Mesothelial cell of epicardium (in vitro differentiated cells): ENCODE measurements at places on chromosomes 7 and 10.

- no peak for DNase-seq
Observed at GRCh38 chr10:6766131-6766801, 186.2 kb upstream of the PRKCQ start.

GRCh38 chr7:4738711-4739527 lies 36.5 kb upstream of the AP5Z1 start:
- DNase-seq, result no peak

DNA sequence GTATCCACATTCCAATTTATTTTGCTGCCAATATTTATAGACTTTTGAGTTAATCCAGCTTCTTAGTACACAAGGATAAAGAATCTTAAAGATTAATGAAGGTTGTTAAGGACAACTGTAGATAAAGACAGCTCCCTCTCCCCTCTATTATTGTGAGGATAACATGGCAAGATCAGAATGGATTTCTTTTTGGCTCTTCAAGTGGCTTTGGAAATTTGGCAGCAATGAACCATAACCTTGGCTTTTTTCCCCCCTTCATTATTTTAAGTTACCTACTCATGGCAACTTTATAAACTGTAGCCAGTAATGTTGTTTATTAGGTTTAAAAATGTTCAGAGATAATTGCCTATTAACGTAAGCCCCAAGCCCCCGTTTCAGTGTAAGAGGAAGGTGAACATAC lies 131.1 kb upstream of the SLC26A5 start:
- no peak for DNase-seq

- no peak for DNase-seq
Observed at GRCh38 chr10:17665747-17666146, 21.8 kb downstream of the STAM start.

DNA sequence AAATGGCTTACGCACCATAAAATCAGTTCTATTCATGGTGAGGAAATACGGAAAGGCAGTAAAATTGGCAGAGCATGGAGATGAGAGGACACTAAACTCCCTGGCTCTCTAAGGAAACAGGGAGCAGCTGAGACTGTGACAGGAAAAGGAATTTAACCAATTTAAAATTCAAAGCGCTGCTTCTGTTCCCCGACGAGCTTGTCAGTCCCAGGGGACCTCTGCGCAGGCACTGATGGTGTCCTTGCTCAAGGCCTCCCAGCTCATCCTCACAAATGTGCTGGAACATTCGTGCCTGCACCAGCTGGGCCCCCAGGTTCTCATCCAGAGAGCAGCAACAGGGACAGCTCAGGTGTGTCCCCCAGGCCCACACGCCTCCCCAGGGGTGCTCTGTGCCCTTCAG lies 101.4 kb downstream of the MAD1L1 start:
- DNase-seq, result no peak

DNA sequence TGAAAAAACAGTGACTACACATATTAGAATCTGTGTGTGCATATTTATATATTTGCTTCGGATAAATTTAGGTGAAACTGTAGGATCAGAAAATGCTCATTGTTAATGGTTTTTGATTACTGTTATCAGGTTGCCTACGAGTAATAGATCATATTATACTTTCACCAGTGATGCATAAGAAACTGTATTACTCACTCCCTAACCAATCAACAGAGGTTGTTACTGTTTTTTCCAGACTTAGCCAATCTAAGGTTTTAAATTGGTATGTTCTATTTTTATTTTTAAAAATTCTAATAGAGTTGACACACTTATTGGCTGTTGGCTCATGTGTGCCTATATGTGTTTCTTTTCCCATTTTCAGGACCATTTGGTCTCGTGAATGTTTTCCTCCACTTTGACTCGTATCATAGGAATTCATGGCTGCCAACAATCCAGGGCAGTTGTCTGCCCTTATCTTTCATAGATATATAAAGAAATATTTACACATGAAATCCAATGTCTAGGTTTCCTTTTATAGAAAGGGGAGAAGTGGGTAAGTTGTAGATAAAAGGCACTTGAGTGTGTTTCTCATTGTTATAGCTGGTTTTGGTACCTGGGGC lies 59.2 kb downstream of the ANLN start:
- DNase-seq, result no peak

DNA sequence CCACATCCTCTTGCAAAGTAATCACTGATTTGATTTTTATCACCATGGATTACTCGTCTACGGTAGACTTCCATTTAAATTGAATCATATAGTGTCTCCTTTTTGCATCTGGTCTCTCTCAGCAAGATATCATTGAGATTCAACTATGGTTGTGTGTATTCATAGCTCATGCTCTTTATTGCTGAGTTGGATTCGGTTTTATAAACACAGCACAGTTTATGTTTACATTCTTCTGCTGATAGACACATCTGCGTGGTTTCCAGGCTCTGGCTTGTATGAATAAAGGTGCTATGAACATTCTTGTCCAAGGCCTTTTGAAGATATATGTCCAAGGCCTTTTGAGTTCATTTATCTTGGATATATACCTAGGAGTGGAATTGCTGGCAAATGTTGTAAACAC lies 356.5 kb upstream of the CELF2 start:
- DNase-seq, result no peak

DNA sequence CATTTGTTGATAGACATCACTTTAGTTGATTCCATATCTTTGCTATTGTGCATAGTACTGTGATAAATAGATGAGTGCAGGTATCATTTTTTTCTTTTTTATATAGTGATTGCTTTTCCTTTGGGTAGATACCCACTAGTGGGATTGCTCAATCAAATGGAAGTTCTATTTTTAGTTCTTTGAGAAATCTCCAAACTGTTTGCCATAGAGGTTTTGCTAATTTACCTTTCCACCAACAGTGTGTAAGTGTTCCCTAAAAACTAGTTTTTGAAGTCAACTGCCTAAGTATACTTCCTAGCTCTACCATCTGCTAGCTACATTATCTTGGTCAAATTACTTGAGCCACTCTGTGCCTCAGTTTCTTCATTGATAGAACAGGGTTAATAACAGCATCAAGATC lies 31.5 kb upstream of the RSBN1L start:
- no peak for DNase-seq

- DNase-seq, result no peak
Observed at GRCh38 chr7:135385209-135385608, 124.7 kb downstream of the CNOT4 start.

DNA sequence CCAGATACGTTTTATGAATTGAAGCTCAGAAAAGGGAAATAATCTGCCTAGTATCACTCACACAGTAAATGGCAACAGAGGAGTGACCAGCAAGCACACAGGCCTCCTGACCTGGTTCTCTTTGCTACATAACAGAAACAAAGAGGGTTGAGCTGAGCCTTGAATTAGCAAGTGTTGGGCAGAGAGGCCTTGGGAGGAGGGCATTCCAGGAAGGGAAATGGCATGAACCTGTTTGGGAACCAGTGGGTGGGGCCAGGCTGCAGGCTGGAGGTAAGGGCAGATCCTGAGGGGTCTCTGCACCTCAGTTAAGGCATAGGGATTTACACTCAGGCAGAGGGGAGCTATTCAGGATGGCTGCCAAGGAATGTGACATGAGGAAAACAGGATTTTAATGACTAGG lies 24.8 kb upstream of the CYCS start:
- no peak for DNase-seq

DNA sequence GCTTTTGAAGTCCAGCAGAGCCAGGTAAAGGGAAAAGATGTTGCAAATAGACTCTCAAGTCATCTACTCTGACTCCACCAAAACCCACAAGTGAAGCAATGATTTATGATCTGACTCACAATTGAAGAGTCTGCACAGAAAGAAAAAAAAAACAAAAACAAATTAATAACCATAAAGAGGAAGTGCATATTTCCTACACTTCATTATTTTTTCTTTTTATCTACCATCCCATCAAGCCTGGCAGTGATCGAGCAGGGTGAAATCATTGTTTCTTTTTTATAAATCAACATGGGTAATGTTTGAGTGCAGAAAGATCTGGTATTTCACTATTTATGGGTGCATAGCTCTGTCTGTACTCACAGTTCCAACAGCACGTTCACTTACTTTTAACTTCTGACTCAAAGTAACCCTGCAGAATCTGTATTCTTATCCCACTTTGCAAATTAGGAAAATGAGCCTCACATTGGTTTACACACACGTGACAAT lies 829.0 kb downstream of the TNS3 start:
- DNase-seq, result no peak

- no peak for DNase-seq
Observed at GRCh38 chr10:62069452-62070178, 168.1 kb downstream of the ARID5B start.

- no peak for DNase-seq
Observed at GRCh38 chr7:106216923-106217542, 67.8 kb downstream of the NAMPT start.

DNA sequence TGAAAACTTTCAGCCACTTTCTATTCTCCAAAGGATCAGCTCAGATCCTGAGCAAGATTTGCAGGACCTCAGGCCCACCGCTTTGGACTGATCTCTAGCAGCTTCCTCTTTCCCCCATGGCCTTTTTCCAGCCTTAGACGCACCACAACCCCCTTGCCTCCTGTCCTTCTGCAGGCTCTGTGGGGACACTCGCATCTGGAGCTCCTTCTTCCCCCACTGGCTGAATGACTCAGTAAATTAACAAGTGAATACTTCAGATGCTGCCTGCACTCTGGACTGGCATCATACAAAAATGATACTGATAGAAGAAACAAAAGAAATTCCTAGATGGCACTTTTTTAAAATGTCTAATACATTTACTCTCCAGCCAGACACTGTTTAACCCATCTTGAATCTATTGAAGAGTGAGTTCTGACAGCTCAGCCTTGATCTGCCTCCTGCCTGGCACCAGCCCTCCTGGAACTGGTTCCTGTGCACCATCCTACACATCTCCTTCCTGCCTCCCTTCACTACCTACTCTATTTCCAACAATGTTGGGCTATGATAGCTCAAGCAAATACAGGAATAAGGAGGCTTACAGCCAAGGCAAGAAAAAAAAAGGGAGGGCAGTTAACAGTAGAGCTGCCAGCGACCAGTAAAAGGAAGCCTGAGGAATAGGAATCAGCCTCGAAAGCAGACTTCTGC lies 3.3 kb downstream of the FRMPD2 start:
- no peak for DNase-seq

DNA sequence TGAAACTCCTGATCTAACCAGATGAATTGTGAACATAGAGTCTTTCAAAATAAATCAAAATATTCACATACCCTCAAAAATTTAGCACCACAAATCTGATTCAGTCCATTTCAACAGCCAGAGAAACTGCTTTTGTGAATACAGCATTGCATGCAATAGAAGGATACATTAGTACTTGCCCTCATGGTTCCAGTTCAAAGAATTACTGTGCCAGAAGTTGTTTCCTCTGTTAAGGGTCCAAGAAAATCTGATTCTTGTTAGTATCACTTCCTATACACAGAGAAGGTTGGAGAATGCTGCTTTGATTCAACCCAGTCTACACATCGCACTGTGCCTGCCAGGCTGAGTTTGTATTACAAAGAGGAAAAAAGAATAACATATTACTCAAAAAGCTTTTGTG lies 115.6 kb downstream of the TFEC start:
- DNase-seq, result no peak

DNA sequence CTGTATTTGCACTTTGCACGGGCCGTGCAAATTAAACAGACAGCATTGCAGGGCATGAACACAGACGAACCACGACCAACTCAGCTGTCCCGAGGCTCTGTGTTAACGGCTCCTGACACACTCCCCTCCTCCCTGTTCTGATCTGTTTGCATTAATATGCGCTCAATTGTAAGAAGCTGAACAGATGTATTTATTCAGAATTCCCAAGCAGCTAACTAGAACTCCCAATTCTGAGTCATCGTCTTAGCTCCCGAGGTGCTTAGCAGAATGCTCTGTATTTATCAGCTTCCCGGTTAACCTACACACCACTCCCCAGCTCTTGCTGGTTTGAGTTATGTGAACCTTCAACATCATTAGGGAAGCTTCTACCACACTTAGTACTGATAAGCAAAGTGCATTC lies 286.4 kb downstream of the PTPRN2 start:
- no peak for DNase-seq

- peak; percentile 36 for DNase-seq
Observed at GRCh38 chr7:389911-390601, 100.1 kb downstream of the FOXL3 start.

DNA sequence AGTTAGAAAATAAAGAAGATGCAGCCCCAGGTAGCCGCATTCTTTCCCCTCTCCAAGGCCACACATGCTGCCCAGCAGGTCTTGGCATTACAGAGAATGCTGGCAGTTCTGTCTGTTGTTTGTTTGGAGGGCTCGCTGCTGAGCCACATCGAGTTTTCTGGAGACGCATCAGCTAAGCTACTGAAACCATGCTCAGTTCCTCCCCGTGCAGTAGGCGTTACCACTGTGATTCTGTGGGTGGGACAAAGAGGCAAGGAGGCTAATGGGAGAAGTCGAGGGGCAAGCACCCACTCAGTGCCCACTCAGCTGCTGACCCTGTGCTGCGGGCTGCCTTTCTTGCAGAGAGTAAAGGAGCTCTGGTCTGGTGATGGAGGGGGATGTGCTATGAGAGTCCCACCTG lies 15.5 kb upstream of the GTPBP4 start:
- DNase-seq, result no peak

- no peak for DNase-seq
Observed at GRCh38 chr7:158810846-158811245, 18.5 kb downstream of the ESYT2 start.

DNA sequence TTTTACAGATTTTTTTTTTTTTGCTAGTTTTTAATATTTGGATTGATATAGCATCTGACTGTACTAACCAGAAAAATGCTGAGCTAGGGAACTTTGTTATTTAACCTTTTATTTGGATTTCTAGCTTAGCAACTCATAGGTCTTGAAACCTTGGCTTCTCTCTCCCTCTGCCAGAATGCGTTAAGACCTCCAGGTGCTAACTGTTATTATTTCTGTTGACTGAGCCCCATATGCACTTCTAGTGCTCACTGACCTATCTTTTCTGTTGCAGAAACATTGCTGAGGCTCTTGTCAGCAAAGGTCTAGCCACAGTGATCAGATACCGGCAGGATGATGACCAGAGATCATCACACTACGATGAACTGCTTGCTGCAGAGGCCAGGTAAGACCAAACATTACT lies 143.6 kb downstream of the LRRC4 start:
- no peak for DNase-seq

DNA sequence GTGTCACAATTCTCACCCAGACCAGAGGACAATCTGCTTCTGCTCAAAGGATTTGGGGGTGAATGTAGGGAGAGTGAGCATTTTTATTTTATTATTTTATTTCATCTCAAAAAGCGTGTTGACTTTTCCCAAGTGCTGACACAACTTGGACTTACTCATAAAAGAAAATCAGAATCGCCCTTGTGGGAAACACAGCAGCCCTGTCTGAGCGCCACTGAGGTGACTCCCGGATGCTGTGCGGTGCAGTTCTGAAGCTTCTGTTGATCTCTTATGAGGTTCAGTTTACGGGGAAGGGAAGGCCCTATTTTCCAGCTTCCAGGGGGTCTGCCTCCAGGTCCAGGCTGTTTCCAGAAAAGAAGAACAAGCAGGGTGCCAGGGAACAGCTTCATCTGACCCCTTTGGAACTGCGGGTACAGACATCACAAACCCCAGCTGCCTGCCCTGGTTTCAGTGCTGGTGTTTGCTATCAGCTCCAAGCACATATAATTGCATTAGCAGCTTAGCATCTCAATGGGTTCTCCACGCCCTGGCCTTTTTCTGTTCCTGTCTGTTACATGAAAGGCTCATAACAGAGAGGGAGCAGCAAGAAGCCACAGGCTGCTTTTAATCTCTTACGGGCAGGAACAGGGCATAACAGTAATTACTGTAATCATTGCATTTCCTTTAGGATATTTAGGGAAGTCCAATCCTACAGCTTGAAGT lies 52.4 kb downstream of the PARP12 start:
- DNase-seq, result no peak
